Activated T-cell treated with anti-CD3 and anti-CD28 coated beads, Interleukin-2, amount 50 U/mL, for 72 hours (primary cell): ENCODE measurements at places on chromosomes 2 and 18.
A peak's percentile ranks its signal among the peaks of the same experiment; 100 is the strongest.

GRCh38 chr18:57331718-57332117, 20.6 kb upstream of the ST8SIA3 start:
- no peak for DNase-seq

DNA sequence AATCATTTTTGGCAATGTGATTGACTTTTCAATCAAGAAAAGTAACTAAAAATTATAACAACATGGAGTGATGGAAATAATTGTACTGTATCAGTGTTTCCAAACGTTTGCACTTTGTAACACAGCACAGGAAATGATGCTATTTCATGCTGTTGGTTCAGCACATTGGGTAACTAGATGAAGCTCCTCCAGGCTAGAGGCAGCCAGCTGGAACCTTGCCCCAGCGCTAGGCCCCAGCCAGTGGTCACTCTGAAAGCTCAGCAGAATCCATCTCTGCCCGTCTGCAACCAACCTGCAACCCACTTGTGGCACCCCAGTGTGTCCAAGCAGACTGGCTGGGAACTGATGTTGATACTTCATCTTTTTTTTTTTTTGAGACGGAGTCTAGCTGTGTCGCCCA, 15.3 kb downstream of the UNC50 start:
- no peak for DNase-seq

- DNase-seq, result peak; percentile 52
Observed at GRCh38 chr2:135245071-135245470, 193.0 kb downstream of the RAB3GAP1 start.

- DNase-seq, result no peak
Observed at GRCh38 chr2:232228971-232229894, 149.3 kb upstream of the ALPP start.

DNA sequence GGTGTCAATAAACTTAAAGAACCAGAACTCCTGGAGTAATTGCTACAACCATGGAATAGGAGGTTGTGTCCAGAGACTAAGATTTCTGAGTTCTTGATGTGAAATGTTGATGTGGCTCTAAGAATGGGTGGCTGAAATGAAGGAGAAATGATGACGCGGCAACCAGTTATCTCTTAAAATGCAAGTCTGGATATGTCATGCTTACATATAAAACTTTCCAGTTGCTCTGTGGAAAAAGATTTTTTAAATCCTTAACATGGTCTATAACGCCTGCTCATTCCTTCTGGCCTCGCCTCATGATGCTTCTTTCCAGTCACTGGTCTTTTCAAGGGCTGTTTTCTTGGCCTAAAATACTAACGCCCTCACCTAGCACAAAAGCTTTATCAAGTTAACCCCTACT, 23.5 kb upstream of the MYO1B start:
- no peak for DNase-seq

DNA sequence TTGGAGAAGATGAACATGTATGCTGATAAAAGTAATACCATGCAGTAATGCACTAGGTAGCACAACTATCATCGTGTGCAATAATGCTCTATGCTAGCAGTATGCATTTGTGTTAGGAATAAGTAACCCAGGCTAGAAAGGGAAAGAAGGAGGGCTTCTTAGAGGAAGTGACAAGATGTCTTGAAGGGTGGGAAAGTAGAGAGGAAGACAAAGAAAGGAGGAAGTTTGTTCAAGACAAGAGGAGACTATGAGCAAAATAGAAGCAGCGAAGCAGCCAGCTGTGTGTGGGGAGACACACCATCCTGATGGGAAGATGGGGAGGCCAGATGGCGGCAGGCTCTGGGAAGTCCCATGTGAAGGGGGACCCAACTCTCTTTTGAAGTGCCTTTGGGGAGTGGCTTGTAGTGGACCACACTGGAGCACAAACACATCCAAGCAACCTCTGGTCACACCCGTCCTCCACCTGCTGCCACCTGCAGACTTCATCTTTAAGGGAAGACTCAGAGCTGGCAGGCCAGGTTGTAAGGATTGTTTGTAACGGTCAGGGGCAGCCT, 39.9 kb upstream of the INHBB start:
- DNase-seq, result no peak

GRCh38 chr2:156480376-156480775, 44.2 kb downstream of the GPD2 start:
- no peak for DNase-seq

DNA sequence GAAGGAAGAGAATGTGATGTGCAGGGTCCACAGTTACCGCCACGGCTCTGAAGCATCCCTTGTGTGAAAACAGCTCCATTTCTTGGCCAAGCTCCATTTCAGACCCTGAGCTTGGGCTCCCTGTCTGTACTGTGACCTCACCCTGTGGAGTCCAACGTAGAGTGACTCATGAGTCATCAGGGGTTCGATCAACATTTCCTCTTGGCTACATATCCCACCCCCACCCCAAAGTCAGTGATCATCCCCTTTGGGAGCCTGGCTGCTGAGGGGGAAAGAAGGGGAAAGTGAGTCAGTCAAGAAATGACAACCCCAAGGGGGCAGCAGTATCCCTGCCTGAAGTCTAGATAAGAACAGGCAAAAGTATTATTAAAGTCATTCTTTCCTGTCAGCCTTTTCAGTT, 62.2 kb downstream of the PAPOLG start:
- DNase-seq, result peak; percentile 50

GRCh38 chr2:183283209-183283608, 159.0 kb downstream of the NUP35 start:
- DNase-seq, result no peak

DNA sequence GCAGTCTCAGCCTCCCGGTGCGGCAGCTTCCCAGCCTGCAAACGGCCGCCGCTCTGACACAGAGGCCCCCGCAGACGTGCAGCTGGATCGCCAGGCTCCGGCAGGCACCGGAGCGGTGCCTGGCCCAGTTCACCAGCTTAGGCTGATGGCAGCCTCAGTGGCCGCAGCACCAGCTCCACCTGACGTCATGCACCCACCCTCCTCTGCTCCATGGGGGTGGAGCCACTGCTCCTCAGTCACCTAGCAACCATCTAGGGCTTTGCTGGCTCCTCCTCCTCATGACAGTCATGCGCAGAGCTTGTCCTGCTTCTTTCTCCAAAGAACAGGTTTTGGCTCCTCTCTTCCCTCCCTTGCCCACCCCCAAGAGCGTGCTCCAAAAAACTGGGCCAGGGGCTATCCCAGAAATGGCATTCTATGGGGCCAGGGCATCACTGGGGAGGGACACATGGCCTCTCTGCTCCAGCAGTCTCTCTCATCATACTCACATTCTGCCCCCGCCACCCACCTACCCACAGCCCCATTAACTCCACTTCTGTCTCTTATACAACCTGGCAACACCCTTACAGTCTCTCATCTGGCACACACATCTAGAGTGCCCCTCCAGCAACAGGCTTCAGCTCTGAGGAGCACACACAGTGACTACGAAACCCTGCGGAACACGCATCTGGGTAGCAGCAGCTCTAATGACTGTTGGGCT, 5.5 kb downstream of the DCTN1 start:
- no peak for DNase-seq

DNA sequence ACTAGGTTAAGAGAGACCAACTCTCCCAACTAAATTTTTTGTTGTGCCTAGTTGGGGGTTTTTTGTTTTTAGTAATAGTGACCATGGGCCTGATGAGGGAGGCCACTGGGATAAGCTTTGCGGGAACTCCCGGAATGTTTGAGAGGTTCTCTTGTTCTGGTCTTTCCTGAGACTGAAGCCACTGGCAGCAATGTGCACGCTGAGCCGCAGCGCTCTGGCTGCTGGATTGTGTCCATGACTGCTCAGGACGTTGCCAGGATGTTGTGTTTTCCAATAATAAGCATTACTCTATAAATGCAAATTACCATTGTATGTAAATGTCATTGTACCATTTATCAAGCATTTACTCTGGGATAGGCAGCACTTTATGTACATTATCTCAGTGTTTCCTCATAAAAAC, 126.1 kb downstream of the GALNT1 start:
- DNase-seq, result no peak

GRCh38 chr2:68643874-68644485, 601 bp downstream of the PROKR1 start:
- no peak for DNase-seq

DNA sequence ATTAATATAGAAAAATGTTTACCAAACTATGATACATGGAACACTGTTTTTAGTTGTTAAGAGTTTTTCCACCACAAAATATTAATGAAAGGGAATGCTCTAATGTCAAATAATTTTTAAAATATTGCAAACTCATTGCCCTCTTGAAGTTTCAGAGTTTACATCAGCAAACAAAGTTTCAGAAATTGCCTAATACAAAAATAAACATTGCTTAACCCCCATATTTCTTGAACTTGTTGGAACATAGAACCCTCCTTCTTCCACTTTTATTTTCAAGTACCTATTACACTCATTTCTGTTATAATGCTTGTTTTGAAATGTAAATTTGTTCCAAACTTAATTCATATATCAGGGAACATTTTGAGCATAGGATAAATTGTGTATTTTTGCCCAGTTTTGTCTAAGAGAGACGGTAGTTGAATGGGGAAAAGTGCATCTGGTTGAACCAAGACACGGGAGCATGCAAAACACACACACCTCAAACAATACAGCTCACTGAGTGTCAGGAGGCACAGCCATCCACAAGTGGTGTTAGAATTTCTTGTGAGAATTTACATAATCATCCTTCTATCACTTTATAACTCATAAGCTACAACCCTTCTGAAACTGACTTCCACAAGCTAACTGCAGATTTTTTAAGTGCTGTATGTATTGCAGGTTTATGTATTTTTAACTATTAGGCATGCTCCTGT, 5.3 kb upstream of the MC4R start:
- no peak for DNase-seq

- peak; percentile 2 for DNase-seq
Observed at GRCh38 chr2:206989311-206989710, 50.0 kb downstream of the CPO start.

DNA sequence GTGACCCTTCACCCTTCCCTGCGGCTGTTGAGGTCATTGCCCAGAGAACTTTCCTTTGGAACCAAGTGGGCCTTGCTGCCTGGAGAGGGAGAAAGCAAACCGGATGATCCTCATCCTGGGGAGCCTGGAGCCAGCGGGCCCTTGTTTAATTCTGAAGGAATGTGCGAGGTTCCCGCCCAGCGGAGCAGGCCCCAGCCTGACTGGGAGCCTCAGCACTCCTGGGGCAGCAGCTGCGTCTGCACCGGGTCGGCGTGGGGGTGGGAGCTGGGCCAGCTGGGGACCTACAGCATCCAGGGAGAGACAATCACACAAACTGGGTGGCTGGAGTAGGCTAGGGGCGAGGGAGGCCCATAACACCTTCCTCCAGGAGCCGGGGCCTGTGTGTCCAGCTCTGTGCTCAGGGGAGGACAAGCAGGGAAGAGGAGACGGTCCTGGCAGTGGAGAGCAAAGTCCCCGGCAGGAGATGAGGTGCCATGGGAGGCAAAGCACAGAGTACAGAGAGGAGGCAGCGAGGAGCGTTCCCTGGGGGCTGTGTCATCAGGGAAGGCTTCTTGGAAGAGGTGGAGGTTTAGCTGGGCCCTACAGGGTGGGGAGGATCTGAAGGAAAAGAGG, 61.9 kb upstream of the HAAO start:
- no peak for DNase-seq

DNA sequence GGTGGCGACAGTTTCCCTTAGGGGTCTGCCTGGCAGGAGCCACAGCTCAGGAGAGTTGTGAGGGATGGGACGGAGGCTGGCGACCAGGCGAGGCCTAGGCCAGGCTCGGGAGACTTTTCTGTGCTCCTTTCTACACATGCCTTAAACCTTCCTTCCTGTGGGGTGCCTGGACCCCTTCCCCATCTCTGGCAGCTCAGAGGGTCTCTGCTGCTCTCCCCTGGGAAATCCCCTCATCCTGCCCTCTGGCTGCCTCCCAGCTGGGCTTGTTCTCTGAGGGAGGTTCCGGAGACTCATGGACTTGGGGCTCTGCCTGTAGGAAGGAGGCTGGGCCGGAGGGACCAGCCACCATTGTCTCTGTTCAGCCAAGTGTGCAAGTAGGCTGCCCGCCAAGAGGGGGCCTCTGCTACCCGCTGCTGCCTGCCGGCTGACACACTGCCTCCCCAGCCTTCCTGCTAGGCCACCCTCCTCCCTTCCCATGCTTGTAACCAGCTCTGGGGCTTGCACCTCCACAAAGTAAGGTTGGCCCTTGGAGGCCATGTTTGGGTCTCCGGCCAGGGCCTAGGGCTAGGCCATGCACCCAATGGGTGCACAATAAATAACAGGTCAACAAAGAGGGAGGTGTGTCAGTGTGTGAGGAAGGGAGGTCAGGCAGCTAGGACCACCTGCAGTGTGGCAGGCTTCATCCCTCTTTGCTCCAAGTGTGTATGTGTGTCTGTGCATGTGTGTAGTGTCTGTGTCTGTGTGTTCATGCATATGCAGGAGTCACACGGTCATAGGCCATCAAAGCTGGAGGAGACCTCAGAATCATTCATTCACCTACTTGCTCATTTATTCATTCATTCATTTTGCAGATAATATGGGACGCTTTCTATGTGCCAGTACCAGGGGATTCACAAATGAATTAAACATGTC, 28.8 kb downstream of the PSD4 start:
- DNase-seq, result no peak

DNA sequence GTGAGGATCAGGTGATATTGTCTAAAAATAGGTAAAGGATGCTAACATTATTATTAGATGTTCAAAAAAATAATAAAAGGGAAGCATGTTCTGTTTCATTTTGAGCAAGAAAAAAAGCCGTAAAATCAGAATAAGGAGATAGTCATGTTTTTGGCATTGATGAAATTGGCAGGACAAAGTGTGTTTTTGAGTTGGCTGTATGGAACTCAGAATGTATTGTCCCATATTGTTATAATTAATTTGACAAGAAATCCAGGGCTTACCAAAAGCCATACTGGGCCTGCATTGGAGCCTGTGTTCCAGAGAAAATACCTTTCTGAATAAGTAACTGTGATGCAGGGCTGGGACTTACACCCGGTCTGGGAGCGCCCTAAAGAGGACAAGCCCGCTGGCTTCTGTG, 232.0 kb downstream of the AGAP1 start:
- DNase-seq, result no peak

DNA sequence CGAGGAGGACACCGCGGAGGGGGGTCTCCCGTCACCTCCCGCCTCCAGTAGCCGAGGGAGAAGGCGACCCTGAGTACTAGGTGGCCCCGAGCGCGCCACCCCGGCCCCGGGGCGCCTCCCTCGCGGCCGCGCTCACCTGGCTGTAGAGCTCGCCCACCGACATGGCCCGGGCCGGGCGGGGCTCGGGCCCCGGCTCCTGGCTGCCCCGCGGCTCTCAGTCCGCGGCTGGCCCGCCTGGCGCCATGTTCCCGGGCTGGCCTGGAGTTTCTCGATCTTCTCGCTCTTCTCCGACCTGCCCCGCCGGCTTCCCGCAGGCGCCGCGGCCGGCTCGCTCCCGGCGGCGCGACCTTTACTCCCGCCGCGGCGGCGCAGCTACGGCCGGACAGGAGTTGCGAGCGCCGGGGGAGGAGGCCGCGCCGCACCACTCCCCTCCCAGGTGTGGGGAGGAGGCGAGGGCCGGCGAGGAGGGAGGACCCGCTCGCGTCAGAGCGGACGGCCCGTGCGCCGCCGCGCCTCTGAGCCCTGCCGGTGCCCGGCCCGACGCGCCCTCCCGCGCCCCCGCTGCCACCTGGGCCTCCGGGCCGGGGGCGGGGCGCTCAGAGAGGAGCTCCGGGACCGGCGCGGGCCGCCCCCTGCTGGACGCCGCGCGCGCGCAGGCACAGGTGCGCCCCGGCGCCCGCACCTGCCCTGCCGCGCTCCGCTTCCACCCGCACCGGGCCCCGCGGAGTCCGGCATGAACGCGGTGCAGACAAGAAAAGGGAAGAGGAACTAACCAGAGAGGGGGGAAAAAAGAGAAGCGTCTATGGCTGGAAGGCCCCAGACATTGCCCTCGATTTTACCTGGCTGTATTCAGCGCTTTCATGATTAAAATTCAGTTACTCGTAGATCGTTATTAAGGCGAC, at the start of gene MYO5B:
TSS of gene MYO5B (minus strand) at position 517 of the 902 bp plus-strand sequence. CDS start at position 163, 354 bp downstream.
- DNase-seq, result peak; percentile 78

- DNase-seq, result no peak
Observed at GRCh38 chr2:58146707-58147106, 94.4 kb downstream of the FANCL start.

- no peak for DNase-seq
Observed at GRCh38 chr18:38494065-38494464, 928.5 kb upstream of the CELF4 start.
